ENCODE measurements at places on chromosomes 5 and 9. TPM values are rescaled to one million over a fixed set of nuclear protein-coding genes. Genes with fewer than 3 reads are reported as not detected.
A peak's percentile ranks its signal among the peaks of the same experiment; 100 is the strongest.

- DNase-seq: no peak
Measured at GRCh38 chr9:86854898-86855523, 92.3 kb downstream of the GAS1 start.

GRCh38 chr5:80172067-80172695 lies 83.7 kb downstream of the SERINC5 start:
- DNase-seq: no peak

DNA sequence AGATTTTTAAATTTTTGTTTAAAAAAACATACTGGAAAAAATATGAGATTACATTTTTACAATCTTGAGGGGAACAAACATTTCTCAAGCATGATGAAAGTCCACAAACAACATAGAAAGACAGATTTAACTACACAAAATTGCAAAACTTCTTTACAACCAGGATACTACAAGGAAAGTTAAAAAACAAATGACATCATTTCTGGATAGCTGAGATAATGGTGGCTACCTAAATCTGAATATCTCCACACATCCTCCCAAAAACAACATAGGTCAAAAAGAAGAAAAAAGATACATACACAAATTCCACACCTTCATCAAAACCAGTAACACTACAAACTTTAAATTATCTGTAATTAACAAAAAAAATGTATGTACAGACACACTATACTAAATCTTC lies 120.8 kb upstream of the TNPO1 start:
- DNase-seq: no peak

Gene NFIB
- 54.7 TPM for total RNA-seq

- DNase-seq: no peak
Measured at GRCh38 chr9:112699230-112699629, 18.7 kb downstream of the INIP start.

DNA sequence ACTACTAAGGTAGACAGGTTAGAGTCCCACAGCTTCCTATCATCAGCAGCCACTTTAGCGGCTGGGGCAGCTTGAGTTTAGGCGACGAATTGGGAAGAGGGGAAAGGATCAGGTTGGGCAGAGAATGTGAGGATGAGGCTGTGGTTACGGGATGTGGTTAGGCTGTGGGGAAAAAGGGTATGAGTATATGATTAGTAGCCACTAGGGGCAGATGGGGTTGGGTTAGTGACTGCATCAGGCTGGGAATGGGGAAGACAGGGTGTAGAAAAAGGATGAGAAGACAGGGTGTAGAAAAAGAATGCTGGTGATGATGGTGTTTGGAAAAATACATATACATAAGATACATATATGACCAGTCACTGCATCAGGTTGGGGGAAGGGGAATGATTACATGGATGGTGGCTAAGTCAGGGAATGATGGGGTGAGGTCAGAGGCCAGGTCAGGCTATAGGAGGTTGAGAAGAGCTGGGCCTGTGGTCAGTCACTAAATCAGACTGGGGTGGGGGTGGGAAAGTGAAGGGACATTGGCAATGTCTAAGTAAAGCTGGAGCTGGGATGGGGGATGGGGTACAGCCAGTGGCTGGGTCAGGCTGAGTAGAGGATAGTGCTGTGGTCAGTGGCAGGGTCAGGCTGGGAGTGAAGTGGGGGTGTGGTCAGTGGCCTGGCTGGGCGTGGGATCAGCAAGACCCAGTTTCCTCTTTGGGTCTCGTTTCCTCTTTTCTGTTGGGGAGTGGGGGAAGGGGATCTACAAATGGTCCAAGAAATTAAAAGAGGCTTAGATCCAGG lies 2.1 kb downstream of the TLN1 start:
- DNase-seq: no peak

GRCh38 chr5:68027519-68027918 lies 188.0 kb upstream of the PIK3R1 start:
- no peak for DNase-seq

DNA sequence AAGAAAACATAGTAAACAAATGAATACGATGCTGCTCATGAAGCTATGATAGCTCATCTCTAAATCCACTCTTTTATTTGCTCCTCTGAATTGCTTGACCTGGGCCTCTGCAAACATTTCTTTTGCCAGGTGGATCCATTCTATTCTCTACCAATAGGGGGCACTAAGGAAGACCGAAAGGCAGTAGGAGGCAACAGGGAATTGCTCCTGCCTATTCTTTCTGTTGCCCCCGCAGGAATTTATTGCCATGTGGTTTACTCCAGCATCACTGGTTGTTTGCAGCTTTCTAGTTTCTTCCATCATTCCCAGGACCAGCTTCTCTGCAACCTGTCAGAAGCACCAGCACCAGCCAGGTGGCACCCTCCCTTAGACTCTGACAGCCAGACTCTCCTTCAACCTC lies 5.3 kb downstream of the GAPT start:
- no peak for DNase-seq

Gene LHFPL2
- 40.9 TPM for total RNA-seq

- no peak for DNase-seq
Measured at GRCh38 chr9:74554751-74555419, 57.8 kb downstream of the RORB start.

Gene CDH9
- total RNA-seq: not detected

DNA sequence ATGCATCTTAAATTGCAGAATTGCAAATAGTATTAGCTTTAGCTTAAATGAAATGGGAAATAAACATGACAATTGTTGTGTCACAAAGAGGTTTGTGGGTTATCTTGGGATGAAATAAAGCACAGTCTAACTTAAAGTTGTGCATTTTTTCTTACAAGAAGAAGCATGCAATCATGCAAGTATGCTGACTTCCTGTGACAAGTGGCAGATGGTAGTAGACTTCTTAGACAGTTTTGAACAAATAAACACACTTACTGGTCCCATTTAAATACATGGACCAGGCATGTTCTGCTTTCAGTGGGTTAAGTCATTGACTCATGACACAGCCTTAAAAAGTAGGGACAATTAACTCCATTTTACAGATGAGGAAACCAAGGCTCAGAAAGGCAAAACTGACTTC lies 15.9 kb upstream of the C5orf63 start:
- peak; percentile 0 for DNase-seq

- DNase-seq: no peak
Measured at GRCh38 chr5:145775893-145776444, 59.2 kb downstream of the PRELID2 start.

Gene FGF10
- total RNA-seq: 10.4 TPM

Gene FAM200C
- total RNA-seq: 3.0 TPM

DNA sequence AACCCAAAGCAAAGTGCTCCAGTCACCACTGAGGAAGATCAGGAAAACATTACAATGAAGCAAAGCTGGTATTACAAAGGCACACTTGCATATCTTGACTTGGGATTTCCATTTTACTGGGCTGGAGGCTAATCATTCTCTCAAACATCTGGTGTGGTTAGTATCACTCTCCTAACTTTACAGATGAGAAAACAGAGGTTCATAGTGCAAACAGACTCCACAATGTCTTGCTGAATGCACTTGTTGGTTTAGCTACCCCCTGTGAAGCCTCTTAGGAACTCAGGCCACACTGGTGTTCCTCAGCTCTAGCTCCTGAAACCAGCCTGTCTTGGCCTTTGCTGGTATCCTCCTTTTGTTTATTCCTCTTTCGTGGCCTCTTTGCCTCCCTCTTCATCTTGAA lies 29.5 kb upstream of the SMAD5 start:
- no peak for DNase-seq

Gene BSPRY
- 0.57 TPM for total RNA-seq

- DNase-seq: no peak
Measured at GRCh38 chr5:37495210-37495609, 116.1 kb downstream of the WDR70 start.

- DNase-seq: no peak
Measured at GRCh38 chr9:24296124-24296523, 249.6 kb downstream of the IZUMO3 start.

- DNase-seq: no peak
Measured at GRCh38 chr5:67992923-67993322, 222.6 kb upstream of the PIK3R1 start.

- DNase-seq: no peak
Measured at GRCh38 chr5:142404046-142404477, 79.2 kb upstream of the SPRY4 start.

Gene GLRX
- 56.0 TPM for total RNA-seq

Gene BRD3
- 30.0 TPM for total RNA-seq

- no peak for DNase-seq
Measured at GRCh38 chr5:32942225-32942989, 231.3 kb downstream of the NPR3 start.

DNA sequence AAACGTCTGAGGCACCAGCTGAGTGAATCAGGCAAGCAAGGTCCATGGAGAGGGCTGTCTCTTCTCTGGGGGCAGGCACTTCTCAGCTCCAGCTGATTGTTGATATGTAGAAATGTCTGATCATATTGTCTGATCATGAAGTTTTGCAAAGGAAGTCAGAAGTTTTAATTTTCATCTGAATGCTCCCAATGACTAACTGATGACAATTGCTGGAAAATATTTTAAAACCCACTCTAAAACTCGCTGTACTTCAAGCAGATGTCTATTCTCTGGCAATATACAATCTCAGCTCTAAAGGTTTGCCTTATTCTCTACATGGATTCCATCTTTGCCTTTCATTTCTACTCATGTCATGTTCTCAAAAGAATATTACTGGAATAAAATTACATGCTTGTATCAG lies 12.7 kb downstream of the PLK2 start:
- no peak for DNase-seq

DNA sequence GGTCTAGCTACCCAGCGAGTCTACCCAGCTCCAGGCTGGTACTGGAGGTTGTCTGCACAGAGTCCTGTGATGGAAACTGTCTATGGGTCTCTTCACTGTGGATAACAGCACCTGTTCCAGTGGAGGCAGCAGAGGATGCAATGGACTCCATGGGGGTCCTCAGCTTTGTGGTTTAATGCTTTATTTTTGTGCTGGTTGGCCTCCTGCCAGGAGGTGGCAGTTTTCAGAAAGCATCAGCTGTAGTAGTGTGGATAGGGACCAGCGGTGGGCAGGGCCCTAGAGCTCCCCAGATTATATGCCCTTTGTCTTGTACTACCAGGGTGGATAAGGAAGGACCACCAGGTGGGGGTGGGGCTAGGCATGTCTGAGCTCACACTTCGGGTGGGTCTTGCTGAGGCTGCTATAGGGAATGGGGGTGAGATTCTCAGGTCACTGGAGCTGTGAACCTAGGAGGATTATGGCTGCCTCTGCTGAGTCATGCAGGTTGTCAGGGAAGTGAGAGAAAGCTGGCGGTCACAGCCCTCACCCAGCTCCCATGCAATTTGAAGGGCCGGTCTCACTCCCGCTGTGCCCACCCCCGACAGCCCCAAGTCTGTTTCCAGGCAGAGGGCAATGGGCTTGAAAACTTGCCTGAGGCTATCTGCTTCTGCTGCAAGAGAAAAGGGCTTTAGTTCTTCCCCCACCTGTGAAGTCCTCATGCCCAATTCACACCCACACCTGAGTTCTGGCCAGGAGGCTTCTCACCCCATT lies 397.1 kb downstream of the TLE1 start:
- DNase-seq: no peak

Gene MELK
- 0.17 TPM for total RNA-seq

- DNase-seq: no peak
Measured at GRCh38 chr5:50923768-50924494, 257.5 kb downstream of the PARP8 start.

DNA sequence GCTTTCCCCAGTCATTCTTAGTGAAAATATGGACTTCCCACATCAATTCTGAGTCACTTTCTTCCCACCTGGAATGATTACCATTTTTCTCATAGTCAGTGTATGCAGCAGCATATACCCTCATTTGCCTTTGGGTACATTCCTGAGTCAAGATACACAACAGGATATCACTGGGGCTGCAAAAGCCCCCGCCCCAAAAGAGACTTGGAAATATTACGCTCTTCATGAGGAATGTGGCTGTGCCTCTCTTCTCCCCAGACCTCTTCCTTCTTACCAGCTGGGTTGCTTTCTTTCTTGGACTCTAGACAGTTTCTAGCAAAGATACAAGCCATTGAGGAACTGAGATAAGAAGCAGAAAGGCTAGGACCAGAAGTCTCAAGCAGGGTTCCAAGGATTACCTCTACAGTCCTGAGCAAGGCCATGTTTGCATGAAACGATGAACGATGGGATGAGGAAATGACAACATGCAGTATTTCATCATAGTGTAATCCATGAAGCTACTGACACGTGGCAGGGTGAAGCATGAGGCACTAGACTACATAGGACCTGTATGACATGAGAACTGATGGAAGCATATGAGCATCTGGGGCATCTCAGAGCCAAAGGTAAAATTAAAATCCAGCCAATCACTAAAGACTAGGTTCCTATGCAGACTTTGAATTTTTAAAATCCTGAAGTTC lies 218.1 kb downstream of the RAB3C start:
- DNase-seq: no peak

DNA sequence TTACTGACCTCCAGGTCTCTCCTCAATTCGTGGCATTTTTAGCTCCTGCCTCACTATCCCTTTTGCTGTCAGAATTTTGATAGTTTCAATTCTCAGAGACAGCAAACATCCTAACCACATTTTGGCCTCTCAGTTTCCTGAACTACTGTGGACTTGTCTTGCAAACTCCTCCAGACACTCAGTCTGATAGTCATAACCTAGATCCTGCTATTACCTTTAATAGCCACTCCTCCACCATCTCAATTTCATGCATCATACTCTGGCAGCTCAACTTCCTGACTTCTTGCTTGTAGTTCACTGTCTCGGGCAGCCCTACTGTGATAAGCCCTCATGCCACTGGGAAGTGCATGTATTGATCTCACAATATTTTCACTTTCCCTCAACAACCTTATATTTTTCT lies 481.8 kb upstream of the CDH18 start:
- DNase-seq: no peak

DNA sequence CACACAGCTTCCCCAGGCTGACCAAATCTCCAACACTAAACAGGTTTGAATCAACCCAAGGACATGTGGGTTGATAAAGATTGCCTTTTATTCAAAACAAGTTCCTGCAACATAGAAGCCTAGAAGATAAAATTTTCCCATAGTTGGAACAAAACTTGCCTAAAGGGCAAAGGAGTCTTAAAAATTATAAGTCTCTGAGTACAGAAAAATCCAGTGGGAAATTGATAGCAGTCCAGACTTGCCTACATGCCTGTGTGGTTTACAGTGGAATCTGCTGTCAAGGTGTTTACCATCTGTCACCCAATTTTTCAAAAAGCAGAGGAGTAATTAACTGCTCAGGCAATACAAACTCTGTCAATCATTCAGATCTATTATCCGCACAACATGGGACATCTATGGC lies 168.2 kb downstream of the PPP2R2B start:
- DNase-seq: no peak

DNA sequence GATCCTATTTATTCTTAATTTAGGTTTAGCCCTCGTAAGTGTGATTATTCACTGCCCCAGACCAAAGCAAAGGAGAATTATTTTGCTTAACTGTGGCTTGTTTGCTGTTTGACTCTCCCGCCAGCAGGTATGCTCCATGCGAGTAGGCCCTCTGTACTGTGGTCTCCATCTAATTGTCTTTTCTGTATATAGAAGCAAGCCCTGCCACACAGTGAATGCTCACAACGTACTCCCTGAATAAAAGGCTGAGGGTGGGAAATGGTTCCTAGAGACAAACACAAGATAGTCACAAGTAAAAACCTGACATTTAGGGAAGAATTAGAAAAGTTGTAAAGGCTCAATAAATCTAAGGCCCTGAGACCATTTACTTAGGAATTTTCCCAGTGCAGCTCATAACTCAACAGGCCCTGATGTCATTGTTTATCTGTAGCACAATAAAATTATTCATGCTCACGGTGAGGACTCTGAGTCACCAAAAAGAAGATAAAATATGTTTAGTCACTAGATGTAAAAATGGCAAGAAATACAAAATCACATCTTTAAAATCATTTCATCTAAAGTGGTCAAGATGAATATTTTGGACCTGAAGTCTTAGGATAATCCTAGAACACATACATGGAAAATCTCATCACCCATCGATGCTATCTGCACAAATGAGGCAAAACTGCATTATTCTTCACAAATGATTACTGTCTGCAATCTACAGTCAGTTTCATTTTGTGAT lies 473.2 kb downstream of the ENC1 start:
- DNase-seq: no peak

Measured in esophagus muscularis mucosa (tissue), 4 donors.